DND-41 (cell line): ENCODE measurements at places on chromosomes 11 and 22.

DNA sequence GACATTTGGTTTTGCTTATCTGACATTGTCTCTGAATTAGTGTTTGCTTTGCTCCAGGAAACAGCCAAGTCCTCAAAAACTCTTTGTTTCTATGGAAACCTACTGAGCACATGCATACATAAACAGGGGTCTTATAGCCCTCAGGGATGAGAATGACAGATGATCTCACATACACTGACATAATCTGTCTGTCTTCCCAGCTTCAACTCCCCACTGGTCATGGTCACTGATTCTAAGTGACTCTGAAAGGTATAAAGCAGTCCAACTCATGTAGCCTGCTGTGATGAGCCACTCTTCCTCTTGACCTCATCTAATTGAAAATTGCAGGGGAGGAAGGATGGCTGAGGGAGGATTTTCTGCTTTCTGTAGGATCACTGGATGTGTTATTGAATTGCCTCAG is 12.6 kb downstream of the ZNF143 start:
- no peak for DNase-seq

DNA sequence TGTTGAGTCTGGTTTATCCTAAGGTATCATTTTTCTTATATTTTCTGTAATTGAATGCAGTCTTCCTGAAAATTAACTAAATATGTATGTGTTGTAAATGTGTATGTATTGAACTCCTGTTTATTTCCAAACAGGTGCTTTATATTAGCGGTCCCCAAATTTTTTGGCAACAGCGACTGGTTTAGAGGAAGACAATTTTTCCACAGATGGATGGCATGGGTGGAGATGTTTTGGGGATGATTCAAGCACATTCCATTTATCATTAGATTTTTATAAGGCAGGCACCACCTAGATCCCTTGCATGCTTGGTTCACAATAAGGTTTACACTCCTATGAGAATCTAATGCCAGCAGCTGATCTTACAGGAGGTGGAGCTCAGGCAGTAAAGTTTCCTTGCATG is 210.5 kb upstream of the ANO3 start:
- DNase-seq: no peak

DNA sequence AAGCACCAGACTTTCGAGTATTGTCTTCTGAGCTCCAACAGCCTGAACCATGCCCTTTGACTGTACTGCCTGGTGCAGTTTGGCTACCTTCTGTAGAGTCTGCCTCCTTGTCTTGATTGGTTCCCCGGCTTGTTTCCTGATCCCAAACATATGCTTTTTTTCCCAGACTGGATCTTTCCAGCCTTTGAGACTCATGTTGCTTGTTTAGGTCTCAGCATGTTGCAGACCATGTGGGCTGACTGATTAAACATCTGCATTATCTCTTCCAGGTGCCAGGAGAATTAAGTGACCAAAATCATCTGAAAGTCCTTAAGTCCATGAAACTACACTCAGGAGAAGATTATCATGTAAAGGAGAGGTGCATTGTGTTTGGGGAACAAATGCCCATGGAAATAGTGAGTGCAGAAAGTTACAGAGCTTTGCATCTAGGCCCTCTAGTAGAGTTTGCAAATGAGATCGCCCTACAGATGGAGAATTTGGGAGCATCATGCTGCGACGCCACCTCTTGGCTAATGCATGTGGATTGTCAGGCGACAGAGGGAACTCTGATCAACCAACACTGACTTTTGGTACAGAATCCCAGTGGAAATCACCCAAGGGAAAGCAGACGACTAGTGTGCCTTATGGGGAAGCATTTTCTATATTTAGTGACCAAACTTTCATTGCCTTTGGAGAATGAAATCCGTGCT is 188.8 kb downstream of the BLID start:
- DNase-seq: no peak

DNA sequence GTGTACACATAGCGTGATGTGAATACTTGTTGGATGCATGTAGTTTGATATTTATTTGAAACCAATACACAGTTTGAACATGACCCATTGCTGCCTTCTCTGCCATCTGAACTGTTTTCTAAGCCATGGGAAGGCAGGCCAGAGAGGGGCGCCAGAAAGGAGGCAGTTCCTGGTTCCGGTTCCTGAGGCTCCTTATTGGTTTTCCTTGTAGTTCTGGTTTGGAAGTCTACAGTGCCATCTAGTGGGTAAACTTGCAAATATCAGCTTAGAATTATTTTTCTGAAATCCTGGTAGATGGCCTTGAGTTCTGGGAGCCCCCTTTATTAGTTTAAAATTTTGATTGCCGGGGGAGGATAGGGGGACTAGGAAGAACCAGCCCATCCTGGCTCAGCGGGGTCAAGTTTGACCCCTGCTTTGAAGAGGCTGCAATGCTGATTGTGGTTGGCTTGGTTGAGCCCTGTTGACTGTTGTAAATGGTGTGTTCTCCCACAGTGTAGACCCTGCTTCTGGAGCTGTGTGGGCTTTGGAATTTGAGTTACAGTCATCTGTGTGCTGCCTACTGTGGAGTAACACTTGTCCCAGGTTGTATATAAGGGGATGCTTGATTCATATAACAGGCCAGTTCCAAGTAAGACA is 48.4 kb downstream of the GRAMD1B start:
- peak; percentile 43 for DNase-seq

- no peak for DNase-seq
Measured at GRCh38 chr22:42732081-42732480, 11.4 kb upstream of the A4GALT start.

GRCh38 chr11:1297576-1298473 is 11.6 kb downstream of the TOLLIP start:
- no peak for DNase-seq

DNA sequence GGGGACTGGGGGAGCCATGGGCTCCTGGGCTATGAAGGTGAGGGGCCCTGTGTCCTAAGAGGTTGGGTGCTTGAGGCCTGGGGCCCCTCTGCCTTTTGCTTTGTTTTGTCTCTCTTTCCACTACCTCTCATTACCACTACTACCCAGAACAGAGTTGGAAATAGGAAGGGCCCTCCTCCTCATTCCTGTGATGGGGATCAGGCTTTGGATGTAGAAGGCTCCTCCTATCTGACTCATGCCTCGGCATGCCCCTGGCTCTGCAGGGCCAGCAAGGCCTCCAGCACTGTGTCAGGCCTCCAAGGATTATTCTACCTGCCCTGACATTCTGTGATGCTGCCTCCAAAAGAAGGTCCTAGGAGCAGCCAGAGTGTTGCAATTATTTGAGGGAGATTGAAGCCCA is 766 bp downstream of the IZUMO1R start:
- DNase-seq: no peak

- DNase-seq: peak; percentile 2
Measured at GRCh38 chr11:65776196-65776595, 4.6 kb downstream of the AP5B1 start.

GRCh38 chr11:61129639-61130523 is 27.6 kb downstream of the CD5 start:
- peak; percentile 88 for DNase-seq

- DNase-seq: peak; percentile 34
Measured at GRCh38 chr11:10770626-10771254, 19.7 kb downstream of the CTR9 start.
